Dermis microvascular lymphatic vessel endothelial cell (primary cell): ENCODE measurements at places on chromosomes 5 and 9. TPM values are rescaled to one million over a fixed set of nuclear protein-coding genes. Genes with fewer than 3 reads are reported as not detected.

- DNase-seq: no peak
Measured at GRCh38 chr9:133563291-133563796, 28.8 kb downstream of the ADAMTSL2 start.

DNA sequence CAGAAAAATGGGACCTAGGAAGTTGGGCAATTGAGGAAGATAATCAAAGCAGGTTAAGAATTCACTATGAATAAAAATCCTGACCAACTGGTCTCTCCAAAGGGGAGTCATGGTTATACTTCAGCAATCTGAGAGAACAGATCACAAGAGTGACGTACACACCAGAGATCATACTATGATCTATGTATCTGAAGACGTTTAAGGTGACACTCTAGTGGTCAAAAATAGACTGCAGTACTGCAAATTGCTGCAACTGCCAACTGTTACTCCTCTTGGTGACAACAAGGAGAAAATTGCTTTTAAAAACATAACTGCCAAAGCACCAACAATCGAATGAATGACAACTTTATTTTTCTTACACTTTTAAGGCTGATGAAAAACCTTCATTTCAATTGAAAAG, 4.9 kb downstream of the AK6 start:
- DNase-seq: no peak

GRCh38 chr9:96172797-96173196, 129.2 kb downstream of the HSD17B3 start:
- no peak for DNase-seq

DNA sequence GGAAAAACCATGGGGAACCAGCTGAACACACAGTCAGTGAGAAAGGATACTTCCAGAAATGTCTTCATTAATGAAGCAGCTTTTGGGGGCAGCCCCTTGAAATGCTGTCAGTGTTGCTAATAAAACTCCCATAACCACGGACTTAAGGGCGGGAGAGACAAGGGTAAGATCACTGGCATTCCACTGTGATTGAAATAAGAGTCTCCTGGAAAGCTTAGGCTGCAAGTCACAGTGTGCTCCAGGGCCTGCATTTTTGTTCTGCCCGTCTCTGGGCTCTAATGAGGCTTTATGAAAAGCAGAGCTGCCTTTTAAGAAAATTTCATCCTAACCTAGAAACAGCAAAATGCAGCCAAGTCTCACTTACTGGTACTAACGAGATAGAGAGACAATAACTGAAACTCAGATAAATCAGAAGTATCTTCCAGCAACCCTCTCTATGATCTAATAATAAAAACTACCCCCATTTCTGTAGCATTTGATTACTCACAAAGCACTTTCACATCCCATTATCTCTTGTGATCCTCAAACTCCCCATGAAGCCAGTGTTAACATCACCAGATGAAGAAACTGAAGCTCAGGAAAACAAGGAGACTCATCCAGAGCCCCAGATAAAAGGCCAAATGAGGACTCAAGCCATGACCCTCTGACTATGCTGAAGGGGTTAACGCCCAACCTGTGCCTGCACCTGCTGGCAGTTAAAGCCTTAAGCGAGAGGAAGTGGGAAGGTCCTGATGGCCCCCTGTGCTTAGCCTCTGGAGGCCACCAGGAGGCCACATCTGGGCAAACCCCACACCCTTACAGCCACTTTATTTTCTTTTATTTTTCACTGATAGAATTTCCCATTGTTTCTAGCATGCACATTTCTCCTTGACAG, 37.5 kb downstream of the SPOCK1 start:
- DNase-seq: no peak

- DNase-seq: no peak
Measured at GRCh38 chr5:135832941-135833920, 1.2 kb upstream of the SLC25A48 start.

DNA sequence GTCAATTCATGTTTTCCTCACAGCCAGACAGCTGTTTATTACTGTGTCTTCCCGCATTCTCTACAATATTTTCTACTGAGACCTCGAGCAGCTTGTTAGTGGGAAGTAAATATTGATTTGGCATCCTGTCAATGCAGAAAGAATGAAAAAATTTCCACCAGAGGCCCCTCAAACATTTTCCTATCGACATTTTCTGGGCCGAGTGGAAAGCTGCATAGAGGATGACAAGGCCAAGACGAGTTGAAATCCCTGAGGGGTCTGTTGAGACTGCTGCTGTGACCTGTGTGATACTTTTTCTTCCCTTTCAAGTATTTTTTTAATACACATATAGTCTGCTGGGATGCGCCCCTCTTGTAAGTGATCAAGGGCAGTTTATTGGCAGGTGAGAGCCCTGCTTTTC, 91.4 kb upstream of the SH3GL2 start:
- no peak for DNase-seq

DNA sequence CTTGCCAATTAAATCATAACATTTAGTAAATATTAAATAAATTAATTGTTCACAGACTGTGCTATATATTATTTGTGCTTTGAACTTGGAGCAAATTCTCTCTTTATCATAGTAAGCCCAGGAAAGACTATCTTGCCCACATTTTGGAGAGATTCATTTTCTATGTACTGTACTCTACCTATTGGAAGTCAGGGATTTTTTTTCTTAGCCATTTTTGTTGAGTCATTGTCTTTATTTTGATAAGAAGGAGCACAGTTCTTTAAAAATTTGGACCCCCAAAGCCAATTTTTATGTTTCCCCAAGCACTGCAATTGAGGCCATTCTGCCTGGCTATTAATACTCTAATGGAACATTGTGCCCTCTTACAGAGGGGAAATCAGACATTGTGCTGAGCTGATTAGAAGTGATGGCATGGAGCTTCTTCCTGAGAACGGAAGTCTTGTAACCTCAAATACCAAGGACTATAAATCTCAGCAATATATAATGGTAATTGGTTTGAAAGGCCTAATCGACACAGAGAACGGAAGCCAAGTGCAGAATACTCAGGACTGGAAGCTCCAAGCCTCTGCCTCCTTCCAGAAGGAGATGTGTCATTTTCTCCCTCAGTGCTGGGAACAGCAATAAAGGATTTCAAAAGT, 188.8 kb upstream of the PAPPA start:
- DNase-seq: no peak

GRCh38 chr5:143235423-143235822, 168.1 kb downstream of the NR3C1 start:
- DNase-seq: no peak

The OTULINL gene
- 0.26 and 1.1 TPM in 2 replicates for total RNA-seq

The GPR150 gene
- total RNA-seq: 0.13 TPM in 2 replicates

The ADAMTS2 gene
- total RNA-seq: 0.38 TPM in 1 of 2 replicates, not detected in the other

The OTP gene
- total RNA-seq: not detected in 2 replicates

The PCDHGA5 gene
- total RNA-seq: 0.26 and 0.63 TPM in 2 replicates
